ENCODE measurements at places on chromosomes 12 and 14. TPM values are rescaled to one million over a fixed set of nuclear protein-coding genes. Genes with fewer than 3 reads are reported as not detected.

Gene TM7SF3
- 45.3 TPM for total RNA-seq

Gene SLC35E3
- 3.6 TPM for total RNA-seq

Gene SIX1
- total RNA-seq, result 8.6 TPM

Gene C1QL4
- total RNA-seq, result 0.18 TPM

Gene PZP
- total RNA-seq, result not detected

Gene EEA1
- total RNA-seq, result 23.9 TPM

Gene USP44
- total RNA-seq, result 33.5 TPM

Gene GPRC5A
- total RNA-seq, result 49.7 TPM

Gene LRTM2
- total RNA-seq, result not detected

Gene TOMM20L
- total RNA-seq, result not detected

Gene SOAT2
- total RNA-seq, result 0.18 TPM
